ENCODE measurements at places on chromosomes 7 and 10. TPM values are rescaled to one million over a fixed set of nuclear protein-coding genes. Genes with fewer than 3 reads are reported as not detected.

CYP2C19 gene
- not detected for polyA plus RNA-seq

CYP3A7 gene
- polyA plus RNA-seq = 1.3 TPM

DNA sequence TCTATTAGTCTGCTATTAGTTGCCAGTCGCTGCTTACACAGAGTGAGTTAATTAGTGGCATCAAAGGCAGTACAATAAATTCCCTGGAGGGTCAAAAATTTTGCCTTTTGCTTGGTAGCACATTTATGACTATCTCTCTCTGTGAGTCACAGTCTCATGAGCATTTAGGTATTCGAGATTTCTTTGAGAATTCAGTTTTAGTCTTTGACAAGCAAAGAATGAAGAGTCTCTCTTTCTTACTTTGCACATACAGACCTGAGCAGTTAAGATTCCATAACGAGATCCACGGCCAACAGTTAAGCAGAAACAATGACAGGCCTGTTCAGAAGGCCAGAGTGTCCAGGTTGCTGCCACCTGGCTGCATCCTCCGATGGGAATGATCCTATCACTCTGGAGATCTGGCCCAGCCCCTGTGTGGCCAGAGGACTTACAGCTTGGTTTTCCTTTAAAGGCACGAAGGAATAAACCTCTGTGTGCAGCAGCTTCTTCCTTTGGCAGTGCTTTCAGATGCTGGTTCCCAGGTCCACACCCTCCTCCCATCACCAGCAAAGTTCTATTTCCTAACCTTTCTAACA, 80.6 kb downstream of the GLI3 start:
- DNase-seq = no peak

DNA sequence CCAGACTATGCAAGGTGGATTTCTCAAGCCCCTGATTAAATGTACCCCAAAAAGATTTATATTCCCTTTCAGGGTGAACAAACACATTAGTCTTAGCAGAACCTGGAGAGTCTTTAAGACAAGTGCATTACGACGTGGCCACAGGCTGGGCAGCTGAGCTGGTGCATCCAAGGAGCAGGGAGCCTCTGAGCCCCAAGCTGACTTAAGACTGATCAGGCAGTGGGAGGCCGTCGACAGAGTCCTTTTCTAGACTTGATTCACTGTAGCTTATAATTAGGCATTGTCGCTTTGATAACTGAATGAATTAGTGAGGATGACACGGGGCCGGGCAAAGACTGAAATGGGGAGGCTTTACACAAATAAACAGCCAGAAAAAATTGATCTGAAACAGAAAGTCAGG, 353.2 kb downstream of the GPAM start:
- DNase-seq = no peak

GRCh38 chr7:128060018-128060417, 28.8 kb upstream of the LRRC4 start:
- DNase-seq = no peak

- no peak for DNase-seq
Observed at GRCh38 chr7:42143711-42144600, 93.1 kb downstream of the GLI3 start.

DNA sequence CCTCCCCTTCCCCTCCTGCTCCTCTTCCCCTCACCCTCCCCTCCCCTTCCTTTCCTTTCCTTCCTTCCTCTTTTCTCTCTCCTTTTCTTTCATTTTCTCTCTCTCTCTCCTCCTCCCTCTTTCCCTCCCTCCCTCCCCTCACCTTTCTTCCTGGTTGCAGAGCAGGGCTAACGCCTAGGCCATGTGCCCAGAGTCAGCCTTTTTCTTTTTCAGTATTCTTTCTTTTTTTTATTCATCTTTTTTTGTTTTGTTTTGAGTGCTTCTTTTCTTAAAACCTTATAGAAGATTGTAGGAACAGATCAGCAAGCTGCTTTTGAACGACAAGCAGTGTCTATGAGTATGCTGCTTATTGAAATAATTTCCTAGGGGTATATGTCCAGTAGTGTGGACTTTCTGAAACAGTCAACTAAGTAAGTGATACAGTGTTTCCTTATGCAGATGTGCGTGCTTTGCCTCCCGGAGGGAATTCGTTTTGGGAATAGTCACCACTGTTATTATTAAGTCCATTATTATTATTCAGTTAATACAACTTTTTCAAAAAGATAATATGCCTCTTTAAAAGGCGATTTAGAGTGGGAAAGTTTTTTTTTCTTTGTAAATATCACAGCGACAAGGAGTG, 219.2 kb downstream of the CAMK1D start:
- no peak for DNase-seq

GRCh38 chr10:11610826-11611247, 613 bp downstream of the USP6NL start:
- DNase-seq = peak; percentile 39

DNA sequence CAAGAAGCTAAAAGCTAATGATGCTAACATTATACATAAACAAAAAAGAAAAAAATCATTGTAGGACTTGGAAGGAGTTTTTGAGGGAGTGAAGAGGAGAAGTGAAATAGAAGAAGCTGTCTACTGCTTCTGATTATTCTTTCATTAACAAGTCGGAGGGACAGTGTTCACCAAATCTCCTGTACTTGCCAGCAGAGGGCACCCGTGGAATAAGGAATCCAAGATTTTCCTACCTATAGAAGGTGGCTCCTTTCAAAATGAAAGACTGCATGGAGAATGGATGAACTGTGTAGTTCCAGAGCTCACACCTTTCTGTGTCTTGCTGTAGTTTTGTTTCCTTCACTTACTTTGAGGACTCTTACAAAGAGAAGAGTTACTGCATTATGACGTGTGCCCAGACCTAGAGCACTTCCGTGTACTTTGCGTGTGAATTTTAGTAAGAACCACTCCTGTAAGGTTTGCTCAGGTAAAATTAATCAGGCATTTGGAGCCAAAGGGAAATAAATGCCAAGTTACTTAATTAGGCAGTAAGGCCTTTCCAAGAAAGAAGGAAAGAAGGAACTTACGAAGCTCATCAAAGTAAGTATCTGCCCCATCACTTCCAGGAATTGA, 145.1 kb downstream of the SEMA3D start:
- DNase-seq = peak; percentile 31

Data from right lung (tissue), 10 donors.